NCI-H1092 (cell line): ENCODE measurements at places on chromosomes 6 and 20.

GRCh38 chr6:26122793-26123674 lies 35.8 kb downstream of the HFE start:
- peak; percentile 93 for DNase-seq

- DNase-seq, result no peak
Measured at GRCh38 chr6:78810146-78810545, 57.2 kb upstream of the IRAK1BP1 start.

DNA sequence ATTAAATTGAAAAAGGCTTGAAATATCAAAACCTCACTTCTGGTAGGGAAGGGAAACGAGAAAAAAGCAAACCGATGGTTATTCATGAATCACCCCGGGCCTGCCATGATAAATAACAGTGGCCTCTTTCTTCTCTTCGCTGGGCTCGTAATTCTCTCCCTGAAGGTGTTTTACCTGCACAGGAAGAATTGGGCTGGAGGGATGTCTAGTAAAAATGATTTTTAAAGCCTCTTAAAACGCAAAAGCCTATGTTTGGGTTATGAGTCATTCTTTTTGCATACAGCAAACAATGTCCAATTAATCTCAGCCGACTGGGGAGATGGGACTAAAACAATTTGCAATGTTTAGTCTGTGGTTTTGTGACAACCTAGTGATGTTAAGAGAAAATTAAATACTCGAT lies 16.8 kb downstream of the LINC00237 start:
- DNase-seq, result no peak

GRCh38 chr6:36387440-36388303 lies at the start of gene ETV7:
TSS of gene ETV7 (minus strand) at chr6:36387669. CDS start at chr6:36387541, 128 bp downstream.
- no peak for DNase-seq

DNA sequence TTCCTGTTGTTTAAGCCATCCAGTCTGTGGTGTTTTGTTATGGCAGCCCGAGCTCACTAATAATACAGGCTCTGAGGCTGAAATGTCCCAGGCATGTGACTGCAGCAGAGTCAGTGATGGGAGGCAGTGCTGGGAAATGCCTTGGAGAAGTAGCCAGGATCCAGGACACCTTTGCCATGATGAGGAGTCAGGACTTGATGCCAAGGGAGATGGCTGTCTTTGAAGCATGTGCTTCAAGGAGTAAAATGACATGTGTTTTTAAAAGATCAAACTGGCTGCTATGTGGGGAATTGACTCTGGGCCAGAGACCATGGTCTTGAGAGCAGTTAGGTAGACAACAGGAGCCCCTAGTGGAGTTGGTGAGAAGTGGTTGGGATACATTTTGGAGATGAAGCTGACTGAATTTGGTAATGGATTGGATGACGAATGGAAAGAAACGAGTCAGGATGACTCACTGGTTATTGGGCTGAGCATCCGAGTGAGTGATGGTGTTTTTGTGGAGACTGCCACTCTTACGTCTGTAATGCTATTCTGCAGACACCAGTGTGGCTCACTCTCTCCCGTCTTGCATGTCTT lies 322.2 kb downstream of the PLCB1 start:
- no peak for DNase-seq

DNA sequence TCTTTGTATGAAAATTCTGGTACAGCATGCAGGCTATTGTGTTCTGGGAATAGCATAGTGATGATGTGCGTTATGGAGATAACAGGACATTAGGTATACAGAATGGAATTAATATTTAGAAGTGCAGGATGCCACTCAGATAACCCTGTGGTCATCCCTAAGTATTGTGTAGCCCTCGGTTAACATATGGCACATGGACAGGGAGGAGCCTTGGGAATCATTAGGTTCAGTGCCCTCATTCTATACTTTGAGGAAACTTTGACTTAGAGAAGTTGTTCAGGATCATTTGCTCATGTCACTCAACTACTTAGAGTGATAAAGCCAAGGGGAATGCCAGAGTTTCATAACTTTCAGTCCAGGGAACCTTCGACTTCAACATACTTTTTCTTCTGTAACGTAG lies 185.9 kb downstream of the UST start:
- no peak for DNase-seq

DNA sequence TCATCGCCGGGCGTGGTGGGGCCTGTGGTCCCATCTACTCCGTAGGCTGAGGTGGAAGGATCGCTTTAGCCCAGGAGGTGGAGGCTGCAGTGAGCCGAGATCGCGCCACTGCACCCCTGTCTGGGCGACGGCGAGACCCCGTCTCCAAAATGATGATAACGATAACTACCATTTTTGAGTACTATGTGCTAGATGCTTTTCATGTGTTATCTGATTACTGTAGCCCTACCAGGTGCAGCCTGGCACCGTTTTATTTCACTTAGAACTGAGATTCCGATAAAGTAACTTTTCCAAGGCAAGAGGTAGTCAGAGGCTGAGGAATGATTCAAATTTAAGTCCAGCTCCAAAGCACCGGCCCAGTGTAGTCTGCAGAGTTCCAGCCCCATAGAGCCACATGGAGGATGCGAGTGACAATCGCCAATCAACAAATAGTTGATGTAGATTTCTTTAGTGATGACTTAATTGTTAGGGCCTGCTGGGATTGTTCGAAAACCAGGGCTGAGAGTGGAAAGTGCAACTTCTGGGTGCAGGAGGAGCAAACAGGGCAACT lies 727 bp downstream of the ERMARD start:
- DNase-seq, result no peak

DNA sequence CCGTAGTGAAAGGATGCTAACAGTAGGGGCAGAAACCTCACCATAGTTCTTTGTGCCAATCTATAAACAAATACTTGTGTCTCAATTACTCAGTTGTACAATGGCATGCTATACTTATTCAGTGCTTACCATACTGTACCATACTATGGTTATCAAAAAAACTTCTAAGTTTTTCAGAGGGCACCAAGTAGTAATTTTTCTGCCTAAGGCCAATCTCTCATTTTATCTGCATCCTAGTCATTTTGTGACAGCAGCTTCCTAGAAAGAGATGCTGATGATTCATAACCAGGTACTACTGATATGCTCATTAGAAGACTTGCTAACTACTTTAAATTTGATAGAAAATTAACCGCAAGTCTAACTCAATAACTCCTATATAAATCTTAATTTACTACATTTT lies 42.9 kb downstream of the TMEM244 start:
- no peak for DNase-seq

DNA sequence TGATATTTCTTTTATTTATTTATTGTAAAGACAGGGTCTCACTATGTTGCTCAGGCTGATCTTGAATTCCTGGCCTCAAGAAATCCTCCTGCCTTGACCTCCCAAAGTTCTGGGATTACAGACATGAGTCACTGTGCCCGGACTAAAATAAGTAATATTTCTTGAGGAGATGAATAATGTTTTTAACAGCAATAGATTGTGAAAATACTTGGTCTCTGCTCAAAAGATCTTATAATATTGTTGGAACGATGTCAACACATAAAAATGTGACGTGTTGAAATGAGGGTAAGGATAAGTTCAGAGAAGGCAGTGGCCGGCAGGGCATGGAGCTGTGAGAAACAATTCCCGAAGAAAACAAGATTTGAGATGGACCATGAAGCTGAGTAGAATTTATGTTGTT lies 178.7 kb downstream of the GJA1 start:
- DNase-seq, result no peak

- no peak for DNase-seq
Measured at GRCh38 chr20:4375881-4376280, 345.8 kb upstream of the PRND start.

DNA sequence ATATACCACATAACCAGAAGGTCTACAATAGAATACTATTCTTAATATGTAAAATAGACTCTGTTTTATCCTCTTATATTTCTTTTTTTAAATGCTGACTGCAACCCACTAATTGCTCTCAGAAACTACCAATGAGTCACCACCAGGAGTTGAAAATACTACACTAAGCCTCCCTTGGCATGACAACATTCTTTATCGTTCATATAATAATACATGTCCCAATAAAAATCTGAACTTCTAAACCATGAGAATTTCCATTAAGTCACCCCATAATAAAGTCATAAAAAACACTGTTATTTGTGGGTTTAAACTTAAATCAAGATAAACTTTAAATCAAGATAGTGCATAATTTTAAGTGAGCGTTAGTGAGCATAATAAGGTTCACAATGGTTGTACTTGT lies 4.2 kb downstream of the HACE1 start:
- DNase-seq, result no peak

DNA sequence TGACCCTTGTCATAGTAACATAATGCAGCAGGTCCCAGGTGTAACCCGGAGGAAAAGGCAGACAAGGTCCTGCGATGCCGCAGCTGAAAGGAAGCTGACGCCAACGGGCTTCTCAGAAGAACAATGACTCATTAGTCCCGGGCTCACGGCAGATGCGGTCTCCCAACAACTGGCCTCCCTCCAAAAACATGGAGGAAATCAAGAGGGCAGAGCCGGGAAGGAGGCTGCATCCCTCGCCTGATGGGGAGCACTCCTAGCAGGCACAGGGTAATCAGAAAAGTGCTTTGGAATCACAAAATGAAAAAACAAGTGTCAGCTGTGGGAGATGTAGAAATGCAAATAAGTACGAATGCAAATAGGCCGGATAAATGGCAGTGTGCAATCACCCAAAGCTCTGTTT lies 165.2 kb upstream of the AGPAT4 start:
- DNase-seq, result peak; percentile 75

DNA sequence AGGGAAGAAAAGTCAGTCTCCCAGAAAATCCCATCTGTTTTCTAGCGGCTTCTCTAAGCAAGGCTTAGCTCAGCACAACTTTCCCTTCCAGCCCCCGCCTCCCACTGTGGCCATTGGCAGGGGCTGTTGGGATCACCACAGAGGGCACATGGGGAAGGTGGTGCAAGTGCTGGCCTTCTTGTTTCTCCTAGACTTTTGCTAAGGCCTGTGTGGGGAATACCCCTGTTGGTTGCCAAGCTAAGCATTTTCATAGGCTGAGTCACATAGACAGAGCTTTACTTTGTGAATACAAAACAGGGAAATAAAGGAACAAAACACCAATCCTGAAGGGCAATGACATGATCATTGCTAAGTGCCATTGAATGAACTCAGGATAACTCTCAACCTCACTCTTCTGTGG lies 32.4 kb upstream of the TIAM2 start:
- DNase-seq, result no peak

DNA sequence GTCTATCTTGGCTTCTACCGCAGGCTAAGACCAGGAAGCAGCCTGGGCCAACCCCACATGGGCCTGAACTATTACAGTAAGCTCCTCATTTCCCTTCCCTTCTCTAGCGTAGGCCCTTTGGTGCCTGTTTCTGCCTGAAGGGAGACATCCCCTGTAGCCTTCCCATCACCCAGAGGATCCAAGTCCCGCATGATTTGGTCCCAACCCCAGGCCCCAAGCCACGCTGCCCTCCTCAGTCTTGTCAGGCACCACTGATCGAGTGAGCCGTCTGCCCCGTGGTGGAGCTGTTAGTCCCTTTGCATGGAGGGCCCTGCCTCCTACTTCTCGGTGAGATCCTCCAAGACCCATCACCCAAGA lies 46.4 kb downstream of the EBF4 start:
- DNase-seq, result no peak

DNA sequence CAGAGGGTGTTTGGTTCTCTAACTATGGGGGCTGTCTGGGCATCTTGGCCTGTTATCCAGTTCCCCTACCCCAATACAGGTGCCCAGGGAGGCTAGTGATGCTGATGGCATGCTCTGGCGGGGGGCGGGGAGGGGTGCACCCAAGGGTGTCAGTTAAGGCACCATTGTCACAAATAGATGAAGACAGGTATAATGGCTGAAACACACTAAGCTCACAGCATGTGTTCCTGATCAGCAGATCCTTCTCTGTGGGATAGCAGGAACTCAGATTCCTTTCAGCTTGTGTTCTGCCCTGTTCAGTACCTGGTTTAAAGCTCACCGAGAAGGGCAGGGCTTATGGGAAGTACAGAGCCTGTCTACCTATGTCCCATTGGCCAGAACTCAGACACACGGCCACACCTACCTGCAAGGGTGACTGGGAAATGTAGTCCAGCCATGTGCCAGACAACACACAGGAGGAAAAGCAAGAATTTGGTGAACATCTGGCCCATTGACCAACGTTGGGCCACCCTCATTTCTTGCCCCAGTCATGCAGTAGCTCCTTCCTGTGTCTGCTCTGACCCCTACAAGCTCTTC lies 3.4 kb upstream of the RSPO4 start:
- no peak for DNase-seq

DNA sequence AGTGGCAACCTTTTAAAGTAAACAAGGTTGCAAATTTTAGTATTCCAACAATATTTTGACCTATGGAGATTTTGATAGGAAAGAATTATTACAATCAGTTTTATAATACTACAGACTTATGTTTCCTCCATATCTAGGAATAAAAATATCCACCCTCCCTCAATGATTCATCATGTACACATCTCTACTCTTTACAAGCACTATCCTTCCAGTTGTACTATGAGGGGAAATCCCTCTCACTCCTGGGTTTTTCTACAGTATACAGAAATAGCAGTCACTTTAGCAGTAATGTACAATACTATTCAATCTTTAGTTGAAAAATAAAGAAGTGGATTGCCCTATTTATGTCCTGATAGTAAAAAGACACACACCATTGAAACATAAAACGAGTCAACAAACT lies 46.3 kb upstream of the SCML4 start:
- DNase-seq, result no peak

DNA sequence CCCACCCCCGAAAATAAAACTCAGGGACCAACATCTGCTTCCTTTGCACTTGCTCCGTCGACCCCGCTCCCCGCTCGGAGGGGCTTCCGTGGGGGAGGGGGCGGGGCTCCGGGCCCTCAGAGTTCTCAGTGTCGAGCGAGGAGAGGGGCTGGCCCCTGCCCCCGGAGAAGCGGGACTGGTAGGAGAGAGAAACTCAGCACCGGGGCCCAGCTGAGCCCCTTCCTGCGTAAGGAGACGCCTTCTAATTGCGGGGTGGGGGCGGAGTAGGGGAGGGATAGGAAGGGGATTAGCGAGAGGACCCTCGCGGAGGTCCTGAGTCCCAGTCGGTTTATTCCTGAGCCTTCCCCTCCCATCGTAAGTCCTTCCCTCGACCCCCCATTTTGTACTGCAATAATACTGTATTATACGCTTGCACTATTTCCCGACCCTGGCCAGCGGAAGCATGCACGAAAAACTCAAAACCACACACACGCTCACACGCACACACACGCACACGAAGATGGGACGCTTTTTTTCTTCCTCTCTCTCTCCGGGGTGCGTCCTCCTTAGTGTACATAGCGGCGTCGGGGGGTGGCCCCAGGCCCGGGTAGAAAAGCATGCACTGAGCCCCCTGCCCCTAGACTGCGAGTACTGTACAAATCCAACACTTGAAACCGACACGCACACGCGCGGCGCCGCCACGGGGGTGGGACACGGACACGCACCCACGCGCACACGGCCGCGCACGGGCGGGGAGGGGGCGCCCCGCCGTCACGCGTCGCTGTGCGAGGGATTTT lies 22.1 kb upstream of the SLC22A7 start:
- no peak for DNase-seq

DNA sequence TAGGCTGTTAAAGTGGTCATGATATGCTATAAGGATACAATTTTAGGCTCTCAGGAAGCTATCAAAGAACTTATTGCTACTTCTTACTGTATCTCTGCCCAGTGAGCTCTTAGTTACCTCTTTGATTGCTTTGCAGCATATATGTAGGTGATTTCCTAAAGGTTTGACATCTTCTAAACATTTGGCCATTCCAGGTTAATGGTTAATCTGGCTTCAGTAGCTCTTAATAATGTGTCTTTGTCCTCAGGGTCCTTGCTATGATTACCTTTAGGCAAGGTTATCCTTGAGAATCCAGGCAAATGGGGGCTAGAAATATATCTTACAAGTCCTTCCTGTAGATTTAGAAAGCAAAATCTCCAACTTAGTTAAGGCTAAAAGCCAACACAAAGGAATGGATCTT lies 575.4 kb downstream of the TFAP2B start:
- no peak for DNase-seq

- DNase-seq, result peak; percentile 46
Measured at GRCh38 chr20:57514273-57514751, 10.6 kb downstream of the CTCFL start.
